ENCODE measurements at places on chromosomes 3 and 15. TPM values are rescaled to one million over a fixed set of nuclear protein-coding genes. Genes with fewer than 3 reads are reported as not detected.

ASB14 gene
- not detected for total RNA-seq

PCNP gene
- total RNA-seq, result 117 TPM

CELF6 gene
- 0.17 TPM for total RNA-seq

INKA1 gene
- 3.3 TPM for total RNA-seq

C15orf62 gene
- total RNA-seq, result under 0.01 TPM

CAND2 gene
- 12.1 TPM for total RNA-seq

ABI3BP gene
- 6.2 TPM for total RNA-seq

RASA2 gene
- total RNA-seq, result 10.0 TPM

CRYGS gene
- total RNA-seq, result 1.0 TPM

B3GALNT1 gene
- total RNA-seq, result 13.1 TPM

STXBP5L gene
- not detected for total RNA-seq

UTS2B gene
- total RNA-seq, result 0.99 TPM

CELSR3 gene
- 2.1 TPM for total RNA-seq

CCDC39 gene
- under 0.01 TPM for total RNA-seq

SGO1 gene
- 0.26 TPM for total RNA-seq

FOXB1 gene
- total RNA-seq, result not detected

ITIH1 gene
- total RNA-seq, result not detected

DUOX2 gene
- not detected for total RNA-seq

LRRIQ4 gene
- under 0.01 TPM for total RNA-seq

CTXN2 gene
- total RNA-seq, result not detected

ARPP21 gene
- total RNA-seq, result not detected

FBLN2 gene
- total RNA-seq, result 138 TPM

ITIH3 gene
- total RNA-seq, result 0.17 TPM

ILDR1 gene
- total RNA-seq, result not detected

CA12 gene
- total RNA-seq, result 48.4 TPM

ATP2B2 gene
- total RNA-seq, result not detected

CIB2 gene
- 3.1 TPM for total RNA-seq

ZIC4 gene
- total RNA-seq, result not detected

EBLN2 gene
- total RNA-seq, result 3.0 TPM

SLC6A1 gene
- total RNA-seq, result not detected

CFAP44 gene
- 1.5 TPM for total RNA-seq

MOBP gene
- total RNA-seq, result not detected

SCAMP2 gene
- 15.5 TPM for total RNA-seq

CCDC13 gene
- 0.51 TPM for total RNA-seq

ZMYND10 gene
- 0.26 TPM for total RNA-seq

DAZL gene
- not detected for total RNA-seq

CLRN1 gene
- not detected for total RNA-seq

XCR1 gene
- under 0.01 TPM for total RNA-seq

HRG gene
- total RNA-seq, result not detected

CHRNB4 gene
- not detected for total RNA-seq

NEK10 gene
- 23.0 TPM for total RNA-seq

FANCD2OS gene
- not detected for total RNA-seq
